ENCODE measurements at places on chromosomes 7 and 10.

- no peak for DNase-seq
Measured at GRCh38 chr7:1282679-1283078, 50.0 kb downstream of the UNCX start.

DNA sequence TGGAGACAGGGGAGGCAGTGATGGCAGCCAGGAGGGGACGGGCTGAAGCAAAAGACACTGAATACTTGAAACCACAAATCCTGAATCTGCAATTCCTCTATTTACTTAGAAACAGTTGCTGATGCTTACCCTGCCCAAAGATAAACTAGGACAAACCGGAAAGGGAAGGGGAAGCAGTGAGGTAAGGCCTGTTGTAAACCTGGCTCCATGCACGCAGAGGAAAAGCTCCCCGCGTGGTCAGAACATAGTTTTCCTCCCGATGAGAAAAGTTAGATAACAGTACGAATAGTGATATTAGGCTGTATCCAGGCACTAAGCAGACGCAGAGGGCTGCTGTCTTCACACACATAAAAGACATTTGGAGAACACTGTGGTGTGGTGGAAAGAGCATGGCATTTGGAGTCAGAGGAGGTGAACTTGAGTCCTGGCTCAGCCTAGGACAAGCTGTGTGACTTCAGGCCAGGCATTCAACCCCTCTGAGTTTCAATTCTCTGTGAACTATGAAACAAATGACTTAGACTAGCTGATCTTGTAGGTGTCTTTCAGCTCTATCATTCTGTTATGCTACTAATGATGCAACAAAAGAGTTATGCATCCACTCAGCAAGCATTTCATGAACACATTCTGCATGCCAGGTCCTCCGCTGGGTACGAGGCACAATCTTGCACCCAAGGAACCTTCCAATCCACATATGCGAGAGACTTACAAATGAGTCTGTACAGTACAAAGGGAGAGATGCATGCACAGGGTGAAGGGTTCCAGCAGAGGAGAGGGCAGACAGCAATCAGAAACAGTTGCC, 80.9 kb downstream of the SORBS1 start:
- no peak for DNase-seq

DNA sequence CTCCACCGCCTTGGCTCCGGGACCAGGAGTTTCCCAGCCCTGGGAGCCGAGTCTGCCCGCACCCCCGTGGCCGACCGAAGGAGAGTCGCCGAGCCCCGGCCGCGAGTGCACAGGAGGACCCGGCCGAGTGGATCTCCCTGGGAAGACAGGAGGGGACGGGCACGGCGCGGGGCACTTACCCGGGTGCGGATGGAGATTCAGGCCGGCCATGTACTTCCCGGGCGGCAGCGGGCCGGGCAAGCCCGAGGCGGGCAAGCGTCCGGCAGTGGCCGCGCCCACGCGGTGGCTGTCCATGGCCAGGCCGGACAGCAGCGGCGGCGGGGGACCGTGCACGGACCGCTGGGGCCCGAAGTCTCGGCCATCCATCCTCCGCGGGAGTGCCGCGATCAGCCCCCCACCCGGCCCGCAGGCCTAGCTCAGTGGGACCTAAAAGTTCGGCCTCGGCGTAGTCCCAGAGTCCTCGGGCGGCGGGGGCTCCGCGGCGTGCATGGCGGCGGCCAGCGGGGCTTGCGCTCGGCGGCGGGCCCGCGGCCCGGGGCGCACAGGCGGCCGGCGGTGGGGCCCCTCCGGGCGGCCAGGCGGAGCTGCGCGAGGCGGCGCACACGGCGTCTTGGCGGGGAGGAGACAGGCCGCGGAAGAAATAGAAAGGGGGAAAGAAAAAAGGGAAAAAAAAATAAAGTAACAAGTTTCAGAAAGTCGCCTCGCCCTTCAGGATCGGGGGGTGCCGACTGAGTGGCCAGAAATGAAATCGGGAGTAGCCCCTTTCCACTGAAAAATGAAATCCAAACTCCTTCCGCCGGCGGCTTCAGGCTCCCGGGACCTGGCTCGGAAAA, 2.5 kb downstream of the TNRC18 start:
- DNase-seq: peak; percentile 31

DNA sequence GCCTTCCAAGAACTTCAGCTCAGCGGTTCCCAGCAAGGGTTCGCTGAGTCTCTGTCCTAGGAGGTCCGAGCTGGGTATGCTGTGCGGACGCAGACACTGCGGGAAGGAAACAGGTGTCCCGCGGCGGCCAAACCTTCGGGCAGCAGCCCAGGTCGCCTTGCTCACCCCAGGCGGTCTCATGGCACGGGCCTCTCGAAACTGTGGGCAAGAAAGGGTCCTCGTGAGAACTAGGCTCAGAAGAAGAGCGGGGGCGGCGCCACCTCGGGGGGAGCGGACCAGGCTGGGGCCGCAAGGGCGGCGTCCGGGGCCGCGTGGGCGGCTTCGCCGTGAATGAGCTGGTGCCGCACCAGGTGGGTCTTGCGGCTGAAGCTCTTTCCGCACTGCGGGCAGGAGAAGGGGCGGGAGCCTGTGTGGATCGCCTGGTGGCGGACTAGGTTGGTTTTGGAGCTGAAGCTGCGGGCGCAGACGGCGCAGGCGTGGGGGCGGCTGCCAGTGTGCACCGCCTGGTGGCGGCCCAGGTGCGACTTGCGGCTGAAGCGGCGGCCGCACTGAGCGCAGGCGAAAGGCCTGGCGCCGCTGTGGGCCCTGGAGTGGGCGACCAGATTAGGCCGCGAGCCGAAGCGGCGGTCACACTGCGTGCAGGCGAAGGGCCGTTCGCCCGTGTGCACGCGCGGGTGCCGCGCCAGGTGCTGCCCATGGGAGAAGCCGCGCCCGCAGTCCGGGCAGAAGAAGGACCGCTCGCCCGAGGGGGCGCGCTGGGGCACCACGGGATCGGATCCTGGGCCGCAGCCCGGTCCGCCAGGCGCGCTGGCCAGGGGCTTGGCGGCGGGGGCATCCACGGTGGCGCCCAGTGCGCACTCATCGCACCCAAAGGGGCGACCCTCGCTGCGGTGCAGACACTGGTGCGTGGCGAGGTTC, 8.6 kb downstream of the ZNF467 start:
- no peak for DNase-seq

DNA sequence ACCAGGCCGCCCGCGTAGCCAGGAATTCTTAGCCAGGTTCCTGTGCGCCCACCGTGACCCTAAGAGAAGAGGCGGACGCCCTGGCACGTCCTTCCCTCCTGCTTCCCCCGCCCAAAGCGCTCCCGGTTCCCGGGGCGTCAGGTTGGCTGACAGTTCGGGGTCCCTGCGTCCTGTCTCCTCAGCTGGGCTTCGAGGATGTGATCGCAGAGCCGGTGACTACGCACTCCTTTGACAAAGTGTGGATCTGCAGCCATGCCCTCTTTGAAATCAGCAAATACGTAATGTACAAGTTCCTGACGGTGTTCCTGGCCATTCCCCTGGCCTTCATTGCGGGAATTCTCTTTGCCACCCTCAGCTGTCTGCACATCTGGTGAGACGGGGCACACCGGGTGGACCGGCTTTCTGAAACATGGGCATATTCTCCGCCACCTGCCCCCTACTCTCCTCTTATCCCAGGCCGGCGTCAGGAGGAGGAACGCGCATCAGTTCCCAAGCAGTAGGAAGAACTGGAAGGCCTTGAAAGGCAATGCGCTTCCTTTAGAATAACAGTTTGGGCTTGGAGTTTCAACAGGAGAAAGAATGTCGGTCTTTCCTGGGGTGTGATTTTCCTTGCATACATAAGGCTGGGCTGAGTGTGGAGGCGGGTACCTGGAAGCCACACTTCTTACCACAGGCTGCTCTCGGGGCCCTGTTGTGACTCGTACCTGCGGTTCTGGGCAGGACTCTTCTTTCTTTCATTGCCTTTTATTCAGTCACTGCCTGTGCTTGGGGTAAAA, 728 bp downstream of the CAV2 start:
- DNase-seq: no peak

- no peak for DNase-seq
Measured at GRCh38 chr7:110718503-110719205, 372.3 kb upstream of the LRRN3 start.

DNA sequence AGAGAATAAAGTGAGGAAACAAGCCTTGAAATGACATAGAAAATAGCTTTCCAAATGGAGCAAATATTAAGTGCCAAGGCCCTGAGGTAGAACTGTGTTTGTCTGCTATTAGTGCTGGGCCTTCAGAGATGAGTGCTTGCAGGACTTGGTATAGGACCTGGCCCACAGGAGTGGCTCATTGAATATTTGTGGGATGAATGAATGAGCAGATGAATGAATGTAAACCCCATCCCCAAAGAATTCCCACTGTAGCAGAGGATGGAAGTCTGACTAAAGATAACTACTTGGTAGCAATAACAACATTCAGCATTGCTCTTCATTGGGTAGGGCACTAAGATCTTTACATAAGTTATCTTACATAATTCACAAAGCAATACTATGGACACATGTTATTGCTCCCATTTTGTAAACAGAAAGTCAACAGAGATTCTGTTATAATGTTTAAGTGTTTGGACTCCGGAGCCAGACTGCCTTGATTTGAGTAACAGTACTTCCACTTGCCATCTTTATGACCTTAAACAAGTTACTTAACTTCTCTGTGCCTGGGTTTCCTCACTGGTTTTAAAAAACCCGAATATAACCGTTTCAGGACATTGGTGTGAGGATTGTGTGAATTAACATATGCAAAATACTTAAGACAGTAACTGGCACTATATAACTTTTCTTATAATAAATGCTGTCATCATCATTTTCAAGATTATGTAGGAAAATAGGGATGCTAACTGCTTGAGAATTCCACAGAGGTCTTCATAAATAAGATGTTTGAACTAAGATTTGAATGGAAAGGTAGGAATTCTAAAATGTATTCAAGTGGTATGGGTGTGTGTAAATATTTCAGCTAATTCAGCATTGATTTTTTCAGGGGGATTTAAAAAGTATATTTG, 141.9 kb downstream of the PRKG1 start:
- no peak for DNase-seq

DNA sequence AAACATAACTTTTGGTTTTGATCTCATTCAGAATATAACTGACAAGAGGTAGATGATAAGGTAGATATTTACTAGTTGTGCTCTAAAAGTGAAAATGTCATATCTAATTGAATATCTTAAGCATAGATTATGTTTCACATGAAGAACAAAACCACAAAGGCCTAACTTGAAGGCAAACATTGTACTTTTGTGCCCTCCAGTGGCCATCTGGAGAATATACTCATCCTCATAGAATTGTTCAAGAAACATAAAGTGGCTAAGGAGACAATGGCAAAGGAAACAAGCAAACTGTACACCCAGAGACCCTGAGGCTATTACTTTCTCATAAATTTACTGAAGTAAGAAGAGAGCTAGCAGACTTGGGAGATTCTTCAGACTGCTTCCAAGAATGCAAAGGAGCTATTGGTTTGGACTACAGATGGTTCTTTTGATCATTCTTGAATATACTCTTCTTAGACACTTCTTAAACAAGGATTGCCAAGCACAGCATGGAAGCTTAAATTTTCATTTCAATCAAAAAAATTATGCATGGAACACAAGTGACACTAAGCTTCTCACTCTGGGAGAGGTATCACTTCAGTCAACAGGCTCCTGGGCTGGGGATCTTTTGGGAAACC, 98.2 kb upstream of the DKK1 start:
- DNase-seq: peak; percentile 41

- DNase-seq: no peak
Measured at GRCh38 chr10:68261132-68261856, 29.4 kb upstream of the ATOH7 start.

All from naive thymus-derived CD4-positive, alpha-beta T cell (primary cell).